ENCODE measurements at places on chromosomes 4 and X.

GRCh38 chrX:132533409-132533808, 44.6 kb upstream of the MBNL3 start:
- DNase-seq: no peak

DNA sequence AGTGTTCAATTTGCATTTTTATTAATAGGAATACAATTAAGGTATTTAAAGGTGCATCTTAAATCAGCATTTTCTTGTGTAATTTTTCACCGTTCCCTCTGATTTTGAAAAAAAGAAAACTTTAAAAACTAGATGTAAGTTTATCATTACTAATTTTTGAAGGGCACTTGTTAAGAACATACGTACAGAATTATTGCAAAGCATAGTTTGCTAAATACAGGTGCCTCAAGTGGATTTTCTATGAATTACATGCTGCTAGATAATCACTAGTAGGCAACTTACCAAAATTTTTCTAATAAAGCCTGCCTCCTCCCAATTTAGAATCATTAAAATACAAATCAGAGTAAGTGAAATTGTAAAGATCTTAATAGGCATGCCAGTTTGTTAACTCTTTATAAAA, 8.5 kb downstream of the CNKSR2 start:
- DNase-seq: no peak

GRCh38 chr4:38084877-38085711, 124.9 kb downstream of the PTTG2 start:
- no peak for DNase-seq

DNA sequence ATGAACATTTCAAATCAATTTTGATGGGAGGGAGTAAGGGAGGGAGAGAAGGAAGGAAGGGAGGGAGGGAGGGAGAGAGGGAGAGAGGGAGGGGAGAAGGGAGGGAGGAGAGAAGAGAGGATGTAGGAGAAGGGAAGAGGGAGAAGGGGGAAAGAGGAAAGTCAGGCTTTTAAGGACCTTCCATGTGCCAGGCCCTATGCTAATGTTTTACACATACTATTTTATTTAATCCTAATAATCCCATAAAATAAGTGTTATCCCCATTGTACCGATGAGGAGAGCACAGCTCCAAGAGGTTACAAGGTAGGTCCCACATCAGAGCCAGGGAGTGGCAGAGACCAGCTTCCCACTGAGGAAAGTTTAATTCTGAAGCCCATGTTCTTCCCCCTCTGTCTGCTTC, 341.9 kb downstream of the RAB28 start:
- DNase-seq: no peak

- no peak for DNase-seq
Measured at GRCh38 chr4:3508542-3508941, 23.7 kb downstream of the LRPAP1 start.

DNA sequence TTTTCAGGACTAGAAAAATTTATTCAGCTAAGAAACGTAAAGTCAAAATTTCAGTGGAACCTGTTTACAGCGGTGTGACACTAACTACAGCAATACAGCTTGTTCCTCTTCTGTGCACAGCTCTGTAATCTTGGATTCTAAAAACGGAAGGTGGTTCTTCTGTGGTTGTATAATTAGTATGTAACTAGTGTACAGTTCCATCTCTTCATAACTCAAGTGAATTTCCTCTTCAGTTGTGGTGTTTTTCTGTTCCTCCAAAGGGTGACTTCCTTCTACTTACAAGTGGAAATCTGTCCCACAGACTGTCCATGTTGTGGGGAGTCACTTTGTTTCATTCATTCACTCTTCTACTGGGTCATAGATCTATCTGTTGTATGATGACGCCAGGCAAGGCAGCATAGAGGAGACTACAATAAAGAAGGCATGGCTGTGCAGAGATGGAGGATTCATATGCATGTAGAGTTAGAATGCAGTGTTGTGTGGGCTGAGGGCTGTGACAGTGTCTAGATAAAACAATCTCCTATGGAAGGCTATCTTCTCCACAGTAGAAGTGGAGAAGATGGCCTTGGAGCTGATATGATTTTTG, 5.4 kb downstream of the DAPP1 start:
- DNase-seq: no peak

- no peak for DNase-seq
Measured at GRCh38 chrX:111728096-111728495, 47.1 kb downstream of the ALG13 start.

- no peak for DNase-seq
Measured at GRCh38 chrX:67426946-67427345, 116.9 kb upstream of the AR start.

- DNase-seq: no peak
Measured at GRCh38 chr4:126097155-126097799, 782.5 kb downstream of the FAT4 start.

- DNase-seq: no peak
Measured at GRCh38 chrX:131288738-131289511, at the start of gene IGSF1. Gene IGSF1 (minus strand): TSS chrX:131289306. CDS start chrX:131286674, 2,632 bp downstream.

DNA sequence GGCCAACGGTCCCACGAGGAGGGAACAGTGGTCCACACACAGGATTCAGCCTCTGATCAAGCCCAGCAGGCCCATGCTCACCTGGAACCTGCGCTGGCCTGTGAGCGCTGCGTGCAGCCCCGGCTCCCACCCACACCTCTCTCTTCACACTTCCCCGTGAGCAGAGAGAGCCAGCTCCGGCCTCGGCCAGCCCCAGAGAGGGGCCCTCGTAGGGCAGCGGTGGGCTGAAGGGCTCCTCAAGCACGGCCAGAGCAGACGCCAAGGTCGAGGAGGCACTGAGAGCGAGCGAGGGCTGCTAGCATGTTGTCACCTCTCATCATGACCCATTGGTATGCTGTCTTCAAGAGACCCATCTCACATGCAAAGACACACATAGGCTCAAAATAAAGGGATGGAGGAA, 83.0 kb upstream of the FMR1 start:
- DNase-seq: no peak

DNA sequence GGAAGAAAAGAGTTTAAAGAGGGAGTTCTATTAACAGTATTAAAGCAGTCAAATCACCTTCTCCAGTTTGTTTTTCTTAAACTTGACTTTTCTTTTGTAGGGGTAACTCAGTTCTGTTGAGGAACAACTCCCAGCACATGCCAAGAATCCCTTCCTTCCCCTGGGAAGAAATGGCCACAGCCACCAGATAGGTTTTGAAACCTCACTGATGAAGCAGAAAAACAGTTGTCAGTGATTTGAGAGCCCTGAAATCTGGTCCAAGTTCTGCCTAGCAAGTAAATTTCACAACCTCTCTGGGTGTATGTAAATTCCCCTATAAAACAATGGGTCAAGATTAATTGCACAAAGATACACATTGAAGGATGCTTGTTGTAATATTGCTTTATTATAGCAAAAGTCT, 167.1 kb downstream of the DHX15 start:
- DNase-seq: no peak

GRCh38 chrX:9825129-9825790, 39.0 kb downstream of the SHROOM2 start:
- DNase-seq: no peak

GRCh38 chrX:54807524-54808108, at the start of gene MAGED2:
Gene MAGED2 (plus strand): TSS chrX:54807745. CDS start chrX:54809332, 1,587 bp downstream.
- no peak for DNase-seq

DNA sequence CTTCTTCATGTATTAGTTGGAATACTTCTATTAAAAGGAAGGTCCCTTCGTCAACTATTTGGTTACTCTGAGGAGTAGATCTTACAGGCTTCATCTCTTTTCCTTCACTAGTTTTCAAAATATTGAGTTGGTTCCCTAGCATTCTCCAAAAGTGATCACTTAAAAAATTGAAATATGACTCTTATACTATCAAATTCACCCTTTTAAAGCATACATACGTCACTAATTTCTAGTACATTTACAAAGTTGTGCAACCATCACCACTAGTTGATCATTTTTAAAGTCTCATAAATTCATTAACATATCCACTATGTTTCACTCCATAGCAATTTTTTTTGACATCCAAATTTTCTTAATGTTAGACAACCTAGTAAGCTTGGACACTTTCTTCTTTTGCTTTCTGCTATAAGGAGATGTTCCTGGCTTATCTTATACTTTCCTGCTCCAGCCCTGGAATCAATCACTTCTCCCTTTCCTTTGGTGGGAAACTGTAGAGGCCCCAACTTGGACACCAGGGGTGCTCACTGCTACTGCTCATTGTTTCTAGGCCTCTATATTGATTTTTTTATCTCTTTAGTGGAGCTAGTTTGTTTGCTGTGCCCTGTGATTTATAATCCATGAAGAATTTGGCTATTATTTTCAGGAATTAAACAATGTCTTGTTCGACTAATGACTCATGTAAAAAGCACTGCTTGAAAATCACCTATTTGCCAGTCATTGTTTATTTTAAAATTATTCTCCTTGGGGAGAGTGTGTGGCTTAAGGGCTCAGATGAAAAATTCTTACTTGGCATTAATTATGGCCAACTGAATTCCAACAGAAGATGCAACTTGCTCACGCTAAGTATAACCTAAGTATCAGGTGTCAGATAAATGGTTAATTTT, 4.0 kb upstream of the ZFX start:
- peak; percentile 14 for DNase-seq

GRCh38 chr4:164648151-164648848, 105.6 kb upstream of the SMIM31 start:
- DNase-seq: no peak

GRCh38 chrX:84469226-84469625, 33.0 kb downstream of the HDX start:
- DNase-seq: no peak

- DNase-seq: no peak
Measured at GRCh38 chr4:151048913-151049312, 33.8 kb upstream of the LRBA start.

DNA sequence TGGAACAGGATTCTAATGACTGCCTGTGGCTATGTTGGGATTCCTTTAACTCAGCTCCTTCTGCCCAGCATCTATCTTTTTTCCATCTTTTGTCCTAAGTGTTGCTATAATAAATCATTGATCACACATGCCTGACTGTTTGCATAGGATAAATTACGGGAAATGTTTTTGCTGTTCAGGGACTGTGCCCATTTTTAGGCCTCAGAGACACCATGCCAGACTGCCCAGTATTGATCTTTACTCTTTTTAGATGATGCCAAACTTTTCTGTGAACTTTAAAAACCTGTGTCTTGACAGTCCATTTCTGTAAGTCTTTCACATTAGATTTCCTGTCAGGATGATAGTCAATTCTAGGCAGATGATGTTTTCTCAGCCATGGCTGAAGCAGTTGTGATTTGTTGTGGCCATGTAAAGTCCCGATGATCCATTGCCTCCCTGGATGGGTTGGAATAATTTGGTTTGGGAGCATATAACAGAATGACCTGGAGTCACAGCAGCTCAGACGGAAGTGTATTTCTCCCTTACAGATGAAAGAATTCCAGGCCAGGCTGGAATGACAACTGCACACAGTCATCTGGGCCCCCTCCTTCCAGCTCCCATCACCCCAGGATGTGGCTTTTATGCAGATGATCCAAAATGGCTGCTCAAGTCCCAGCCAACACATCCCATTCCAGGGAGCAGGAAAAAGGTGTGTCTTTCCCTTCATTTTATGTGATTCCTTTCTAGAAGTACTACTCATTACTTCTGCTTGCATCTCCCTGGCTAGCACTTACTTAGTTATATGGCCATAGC, 3.4 kb downstream of the HTT-AS start:
- no peak for DNase-seq

DNA sequence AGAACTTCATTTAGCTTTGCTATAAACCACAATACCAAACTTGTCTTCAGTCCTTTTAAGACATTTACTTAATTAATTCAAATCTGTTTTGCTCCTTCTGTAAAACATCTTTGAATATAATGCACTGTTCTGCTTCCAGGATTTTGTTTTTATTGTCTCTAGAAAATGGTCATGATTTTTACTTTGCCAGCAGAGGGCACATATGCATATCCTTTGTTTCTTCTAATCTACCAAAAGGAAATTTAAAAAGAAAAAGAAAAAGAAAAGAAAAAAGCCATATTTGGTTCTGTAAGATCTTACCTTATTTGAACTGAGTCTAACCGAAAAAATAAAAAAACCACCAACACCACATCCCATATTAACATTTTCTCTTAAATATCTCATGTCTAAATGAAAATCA, 101.9 kb upstream of the CCSER1 start:
- DNase-seq: no peak

DNA sequence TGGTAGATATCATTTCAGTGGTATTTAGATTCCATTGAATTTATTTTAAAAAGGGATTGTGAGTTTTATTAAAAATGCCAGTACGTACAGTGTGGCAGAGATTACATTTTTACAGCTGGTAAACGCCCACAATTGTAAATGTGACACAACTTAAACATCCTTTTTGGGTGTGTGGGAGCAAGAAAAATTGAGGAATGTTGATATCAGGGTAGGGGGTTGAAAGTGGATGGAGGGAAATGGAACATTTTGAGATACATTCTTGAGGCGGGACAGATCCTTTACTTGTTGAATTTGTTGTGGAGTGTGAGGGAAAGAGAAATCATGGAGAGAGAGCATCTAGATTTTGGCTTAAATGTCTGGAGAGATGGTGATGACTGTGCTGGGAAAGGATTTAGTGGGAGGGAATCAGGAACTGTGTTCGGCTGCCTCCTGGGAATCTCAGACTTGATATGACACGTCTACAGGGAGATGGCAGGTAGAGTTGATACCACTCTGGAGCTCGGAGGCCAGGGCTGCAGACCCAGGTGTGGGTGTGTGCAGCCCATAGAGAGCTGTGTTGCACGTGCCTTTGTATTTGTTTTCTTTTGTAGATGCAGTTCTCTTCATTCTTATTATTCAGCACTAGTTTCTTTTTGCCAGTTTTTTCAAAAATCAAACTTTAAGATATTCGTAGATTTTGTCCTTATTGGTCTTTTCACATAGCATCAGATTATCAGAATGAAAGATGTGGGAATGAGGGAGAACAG, 10.8 kb downstream of the TMEM131L start:
- no peak for DNase-seq

DNA sequence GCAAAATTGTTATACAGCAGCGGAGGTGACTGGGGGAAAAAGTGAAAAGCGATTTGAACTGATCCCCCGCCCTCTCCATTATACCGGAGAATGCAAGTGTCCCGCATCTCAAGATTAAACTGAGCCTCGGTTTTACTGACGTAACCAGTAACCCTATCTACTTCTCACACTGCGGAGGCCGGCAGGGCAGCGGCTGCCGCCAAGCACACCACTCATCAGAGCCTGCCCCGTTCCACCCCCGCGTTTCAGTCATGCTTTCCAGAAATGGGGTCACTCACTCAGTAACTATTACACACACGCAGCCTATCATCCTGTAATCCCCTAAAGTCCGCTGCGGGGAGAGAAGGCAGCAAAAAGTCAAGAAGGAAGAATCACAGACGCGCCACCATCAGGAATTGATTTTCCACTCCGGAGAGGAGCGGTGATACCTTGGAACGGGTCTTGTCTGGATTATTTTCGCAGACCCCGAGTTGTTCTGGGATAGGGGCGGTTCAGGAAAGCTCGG, 1.4 kb downstream of the RPS6KA3 start:
- DNase-seq: peak; percentile 11
